ENCODE measurements at places on chromosomes 16 and 17.
A peak's percentile ranks its signal among the peaks of the same experiment; 100 is the strongest.

GRCh38 chr17:27946513-27946912 lies 53.3 kb upstream of the LYRM9 start:
- no peak for DNase-seq

DNA sequence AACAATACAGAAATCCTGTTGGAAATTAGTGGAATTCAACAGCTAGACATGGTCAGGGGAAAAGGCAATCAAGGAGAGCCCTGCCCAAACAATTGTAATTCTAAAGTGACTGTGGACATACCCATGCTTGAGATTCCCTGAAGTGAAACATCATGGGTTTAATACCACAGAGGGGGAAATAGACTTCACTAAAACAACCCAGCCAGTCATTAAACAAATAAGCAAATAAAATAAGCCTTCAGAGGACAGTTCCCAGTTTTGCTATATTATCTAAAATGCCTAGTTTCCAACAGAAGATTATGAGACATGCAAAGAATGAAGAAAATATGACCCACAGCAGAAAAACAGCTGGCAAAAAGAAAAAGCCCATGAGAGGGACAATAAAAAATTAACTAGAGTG lies 376.3 kb downstream of the CDH8 start:
- no peak for DNase-seq

DNA sequence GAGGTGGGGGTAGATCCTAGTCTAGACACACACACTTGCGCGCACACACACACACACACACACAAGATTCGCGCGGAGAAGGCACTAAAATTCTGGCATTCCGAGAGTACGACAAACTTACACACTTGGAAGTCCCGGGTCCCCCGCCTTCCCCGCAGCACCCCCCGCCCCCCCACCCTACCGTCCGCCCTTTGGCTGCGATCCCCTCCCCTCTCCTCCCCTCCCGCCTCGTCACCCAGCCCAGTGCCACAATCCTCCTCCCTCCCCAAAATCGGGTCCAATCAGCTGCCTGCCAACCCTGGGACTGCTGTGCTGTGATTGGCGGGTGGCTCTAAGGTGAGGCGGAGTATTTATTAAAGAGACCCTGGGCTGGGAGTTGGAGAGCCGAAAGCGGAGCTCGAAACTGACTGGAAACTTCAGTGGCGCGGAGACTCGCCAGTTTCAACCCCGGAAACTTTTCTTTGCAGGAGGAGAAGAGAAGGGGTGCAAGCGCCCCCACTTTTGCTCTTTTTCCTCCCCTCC lies at the start of gene SOX9:
TSS of gene SOX9 (plus strand) at position 379 of the 522 bp plus-strand sequence. CDS start 372 bp downstream, outside the sequence.
- no peak for DNase-seq

DNA sequence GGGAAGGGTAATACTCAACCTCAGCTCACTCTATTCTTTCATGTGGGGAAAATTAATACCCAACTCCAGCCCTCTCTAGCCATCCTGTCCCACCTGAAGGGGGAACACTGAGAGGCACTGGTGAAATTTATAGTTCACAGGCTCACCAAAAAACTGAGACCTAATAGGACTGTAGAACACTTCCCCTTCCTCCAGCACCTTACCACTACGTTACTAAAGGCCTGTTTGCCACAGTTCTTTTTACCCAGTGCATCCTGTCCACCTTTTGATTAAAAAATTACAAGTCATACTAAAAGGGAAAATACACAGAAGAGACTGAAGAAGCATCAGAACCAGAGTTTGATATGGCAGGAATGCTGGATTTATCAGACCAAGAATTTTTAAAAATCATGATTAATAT lies 26.0 kb downstream of the DHRS7B start:
- no peak for DNase-seq

- no peak for DNase-seq
These were observed 5.0 kb downstream of the IGFBP4 start for GRCh38 chr17:40448213-40448638.

DNA sequence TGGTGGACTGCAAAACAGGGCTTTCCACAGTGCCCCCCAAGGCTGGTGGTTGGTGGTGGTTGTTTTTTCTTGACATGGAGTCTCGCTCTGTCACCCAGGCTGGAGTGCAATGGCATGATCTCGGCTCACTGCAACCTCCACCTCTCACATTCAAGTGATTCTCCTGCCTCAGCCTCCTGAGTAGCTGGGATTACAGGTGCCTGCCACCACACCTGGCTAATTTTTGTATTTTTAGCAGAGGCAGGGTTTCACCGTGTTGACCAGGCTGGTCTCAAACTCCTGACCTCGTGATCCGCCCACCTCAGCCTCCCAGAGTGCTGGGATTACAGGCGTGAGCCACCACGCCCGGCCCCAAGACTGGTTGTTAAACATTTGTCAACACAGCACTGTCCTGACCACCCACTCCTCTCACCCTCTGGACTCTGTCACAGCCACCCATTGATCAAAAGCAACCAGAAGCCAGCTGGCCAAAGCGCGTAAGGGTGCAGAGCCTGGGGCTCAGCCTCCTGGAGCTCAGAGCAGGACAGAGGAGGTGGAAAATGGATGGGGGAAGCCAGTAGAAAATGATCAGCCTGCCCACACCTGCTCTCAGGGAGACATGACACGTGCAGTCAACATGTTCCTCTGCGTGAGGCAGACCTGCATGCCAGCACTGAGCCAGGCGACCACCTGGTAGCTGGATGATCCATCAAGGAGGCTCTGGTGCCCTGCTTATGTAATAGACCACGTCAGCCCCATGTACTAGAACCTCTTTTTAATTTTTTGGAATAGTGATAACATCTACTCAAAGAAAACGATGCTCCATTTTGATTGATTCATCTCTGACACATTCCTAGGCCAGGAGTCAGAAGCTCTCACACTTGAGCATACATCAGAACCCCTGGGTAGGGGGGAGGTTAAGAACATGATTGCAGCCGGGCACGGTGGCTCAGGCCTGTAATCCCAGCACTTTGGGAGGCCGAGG lies 14.8 kb upstream of the OSGIN1 start:
- no peak for DNase-seq

DNA sequence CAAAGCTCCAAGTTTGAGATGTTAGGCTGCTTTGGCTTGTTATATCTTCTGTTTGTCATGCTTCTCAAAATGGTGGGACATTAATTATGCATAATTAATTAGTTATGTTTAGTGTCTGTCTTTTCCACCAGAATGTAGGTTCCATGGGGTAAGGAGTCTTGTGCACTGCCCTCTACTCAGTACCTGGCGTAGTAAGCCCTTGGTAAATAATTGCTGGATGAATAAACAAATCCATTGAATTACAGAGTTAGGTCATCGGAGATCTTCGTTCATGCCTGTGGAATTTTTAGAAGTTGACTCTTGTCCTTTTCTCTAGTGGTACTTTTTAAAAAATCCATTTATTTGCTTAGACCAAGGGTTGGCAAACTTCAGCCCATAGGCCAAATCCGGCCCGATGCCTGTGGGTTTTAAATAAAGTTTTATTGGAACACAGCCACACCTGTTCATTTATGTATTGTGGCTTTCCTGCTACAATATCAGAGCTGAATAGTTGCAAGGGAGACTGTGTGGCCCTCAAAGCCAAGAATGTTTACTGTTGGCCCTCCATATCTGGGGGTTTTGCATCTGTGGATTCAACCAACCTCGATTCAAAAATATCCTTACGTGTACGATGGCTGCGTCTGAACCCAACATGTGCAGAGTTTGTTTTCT lies 524.8 kb upstream of the EEF2KMT start:
- DNase-seq = no peak

- peak; percentile 72 for DNase-seq
These were observed 527 bp downstream of the EIF5A start for GRCh38 chr17:7307686-7308624.

DNA sequence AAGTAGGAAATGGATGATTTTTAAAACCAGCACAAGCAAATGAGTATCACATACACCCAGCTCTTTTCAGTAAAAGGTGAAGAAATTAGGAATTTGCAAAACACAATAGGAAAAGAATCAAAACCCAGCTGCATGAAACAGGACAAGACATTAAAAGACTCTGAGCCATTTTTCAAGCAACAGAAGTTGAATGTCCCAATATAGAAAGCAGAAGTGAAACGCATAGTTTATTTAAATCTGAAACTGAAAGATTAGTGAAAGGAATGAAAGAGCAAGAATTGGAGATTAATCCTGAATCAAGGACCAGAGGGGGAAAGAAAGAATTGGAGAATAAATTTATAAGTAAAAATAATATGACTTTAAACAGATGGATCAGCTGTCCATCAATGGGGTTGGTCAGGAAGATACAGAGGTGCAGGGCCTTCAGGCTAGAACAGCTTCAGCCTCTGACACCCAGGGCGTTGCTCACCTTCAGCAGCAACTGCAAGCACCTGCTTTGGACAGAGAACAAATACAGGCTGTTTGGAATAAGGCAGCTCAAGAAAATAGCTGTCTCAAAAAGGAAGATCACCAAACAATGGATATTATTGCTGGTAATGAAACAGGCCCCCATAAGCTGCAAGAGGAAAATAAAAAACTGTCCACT lies 3.9 kb upstream of the ARHGAP17 start:
- no peak for DNase-seq

DNA sequence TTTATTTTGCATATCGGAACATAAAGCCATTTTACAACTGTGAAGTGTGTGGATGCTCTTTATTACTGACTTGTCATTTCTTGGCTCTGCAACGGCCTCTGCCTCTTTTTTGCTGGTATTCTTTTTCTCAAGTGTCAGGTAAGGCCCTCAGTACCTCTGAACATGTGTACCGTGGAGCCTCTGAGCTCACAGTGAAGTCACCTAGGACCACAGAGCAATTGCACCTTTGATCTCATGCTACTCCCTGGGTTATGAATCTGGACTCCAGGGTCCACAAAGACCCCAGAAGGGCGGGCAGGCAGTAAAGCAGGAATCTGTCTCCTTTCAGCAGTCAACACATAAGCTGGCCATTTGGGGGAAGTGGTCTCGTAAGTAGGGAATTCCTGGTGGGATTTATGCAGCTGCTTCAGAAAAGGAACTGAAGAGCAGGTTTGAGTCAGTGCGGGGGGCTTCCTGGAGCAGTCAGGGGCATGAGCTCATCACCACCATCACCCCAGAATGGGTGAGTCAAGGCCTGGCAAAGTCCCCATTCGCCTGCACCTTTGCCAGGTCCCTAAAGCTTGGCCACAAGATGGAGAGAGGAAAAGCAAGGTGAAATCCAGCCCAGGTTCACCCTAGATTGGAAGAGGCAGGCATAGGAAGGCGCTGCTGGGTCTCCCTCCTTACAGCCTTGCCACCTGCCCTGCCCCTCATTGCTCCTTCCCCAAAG lies 33.0 kb downstream of the TBX4 start:
- DNase-seq = no peak

GRCh38 chr16:52066962-52067361 lies 480.0 kb downstream of the TOX3 start:
- no peak for DNase-seq

DNA sequence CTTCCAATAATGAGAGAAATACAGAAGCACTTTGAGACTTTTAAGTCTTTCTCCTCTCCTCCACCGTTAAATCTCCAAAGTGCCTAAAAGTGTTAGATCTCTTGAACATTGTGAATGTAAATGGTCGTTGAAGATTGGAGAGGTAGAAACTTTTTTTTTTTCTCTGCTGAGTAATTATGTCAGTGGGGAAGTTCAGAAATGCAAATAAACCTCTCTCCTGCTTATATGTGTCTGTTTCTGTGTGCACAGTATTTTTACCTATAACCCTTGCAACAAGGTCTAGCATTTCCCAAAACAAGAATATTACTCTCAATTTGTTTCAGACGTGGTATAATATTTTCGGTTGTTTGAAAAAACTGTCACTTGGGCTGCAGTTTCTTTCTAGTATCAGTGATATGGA lies 833.6 kb upstream of the CDH8 start:
- no peak for DNase-seq

GRCh38 chr17:71502443-71502842 lies 618.4 kb upstream of the SOX9 start:
- DNase-seq = no peak

- no peak for DNase-seq
These were observed 3.9 kb upstream of the RAB40B start for GRCh38 chr17:82702231-82702927.

DNA sequence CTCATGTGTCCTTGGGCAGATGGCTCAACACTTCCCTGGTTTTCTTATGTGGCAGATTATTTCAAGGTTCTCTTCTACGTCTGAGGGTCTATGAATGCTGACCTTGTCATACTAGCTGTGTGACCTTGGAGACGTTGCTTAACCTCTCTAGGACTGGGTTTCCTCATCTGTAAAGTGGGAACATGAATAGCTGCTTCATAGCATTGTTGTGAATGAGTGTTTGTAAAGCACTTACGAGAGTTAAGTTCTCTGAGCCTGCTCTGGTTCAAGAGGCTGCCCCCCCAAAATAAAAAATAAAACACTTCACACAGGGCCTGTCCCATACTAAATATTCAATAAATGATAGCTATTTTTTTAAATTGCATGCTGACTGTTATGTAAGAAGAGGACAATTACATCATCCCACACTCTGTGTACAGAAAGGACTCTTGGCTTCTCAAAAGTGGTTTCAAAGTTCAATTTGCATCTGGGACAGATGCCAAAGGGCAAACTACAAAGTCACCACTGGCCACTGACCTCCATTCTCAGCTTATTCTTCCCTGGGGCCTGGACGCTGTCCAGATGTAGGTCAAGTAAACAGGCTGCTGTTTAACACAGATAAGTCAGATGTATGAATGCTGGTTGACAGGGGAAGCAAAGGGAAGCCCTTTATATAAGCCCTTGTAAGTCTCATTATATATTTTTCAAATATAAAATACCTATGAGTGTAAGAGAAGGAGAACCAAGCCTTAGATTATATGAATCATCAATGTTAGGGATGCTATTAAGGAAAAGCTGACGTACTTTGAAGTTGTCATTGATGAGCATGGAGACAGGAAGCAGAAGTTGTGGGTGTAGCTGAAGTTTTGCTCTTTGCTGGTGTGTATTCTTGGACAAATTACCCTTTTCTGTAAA lies 15.4 kb upstream of the NDEL1 start:
- DNase-seq = no peak

GRCh38 chr17:5544115-5544514 lies 40.2 kb downstream of the NLRP1 start:
- DNase-seq = no peak

- DNase-seq = peak; percentile 20
These were observed 381 bp upstream of the HSD11B2 start for GRCh38 chr16:67430504-67430976.

DNA sequence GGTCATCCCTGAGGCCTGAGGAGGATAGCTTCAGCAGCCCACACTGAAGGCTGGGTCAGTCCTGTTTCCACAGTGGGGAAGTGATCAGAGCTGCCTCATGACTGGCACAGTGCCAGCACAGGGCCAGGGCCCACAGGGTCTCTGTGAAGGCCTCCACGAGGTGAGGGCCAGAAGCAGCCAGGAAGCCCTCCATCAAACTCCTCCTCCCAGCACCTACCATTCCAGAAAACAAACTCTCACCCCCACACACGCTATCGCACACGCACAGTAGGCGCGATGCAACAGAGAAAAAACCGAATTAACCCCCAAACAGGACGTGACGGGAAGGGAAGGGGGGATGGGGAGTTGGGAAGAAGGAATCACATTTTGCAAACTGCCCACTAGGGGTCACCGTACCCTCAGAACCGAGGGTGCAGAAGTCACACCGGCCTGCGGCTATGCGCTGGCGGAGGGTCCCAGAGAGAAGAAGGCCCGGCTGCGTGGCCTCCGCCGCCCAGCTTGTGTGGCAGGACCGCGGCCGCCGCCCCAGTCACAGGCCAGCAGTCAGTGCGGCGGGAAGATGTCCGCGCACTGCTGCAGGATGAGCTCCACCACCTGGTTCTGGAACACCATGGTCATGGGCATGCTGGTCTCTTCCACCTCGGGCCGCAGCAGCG lies 37.6 kb downstream of the ARHGAP27 start:
- DNase-seq = no peak
